KG1 (cell line): ENCODE measurements at places on chromosomes 1 and 21.
A peak's percentile ranks its signal among the peaks of the same experiment; 100 is the strongest.

- DNase-seq, result peak; percentile 51
Observed at GRCh38 chr1:149997585-149998262, 12.8 kb downstream of the OTUD7B start.

GRCh38 chr21:34526618-34527290 lies 14.7 kb upstream of the KCNE1 start:
- no peak for DNase-seq

GRCh38 chr1:66246351-66247269 lies 287.3 kb upstream of the SGIP1 start:
- DNase-seq, result no peak

DNA sequence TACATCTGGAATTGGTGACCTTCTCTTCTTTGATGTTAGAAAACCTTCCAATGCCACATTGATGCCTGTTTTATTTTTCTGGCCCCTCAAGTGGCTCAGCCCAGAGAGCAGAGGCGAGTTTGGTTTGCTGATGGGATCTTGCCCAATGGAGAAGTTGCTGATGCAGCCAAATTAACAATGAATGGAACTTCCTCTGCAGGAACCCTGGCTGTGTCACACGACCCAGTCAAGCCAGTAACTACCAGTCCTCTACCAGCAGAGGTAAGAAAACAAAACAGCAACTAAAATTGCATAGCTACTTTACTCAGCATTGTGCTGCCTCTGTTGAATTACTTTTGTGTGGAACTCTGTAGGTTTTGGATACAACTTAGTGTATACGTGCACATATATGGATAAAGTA lies 97.6 kb downstream of the CC2D1B start:
- no peak for DNase-seq

DNA sequence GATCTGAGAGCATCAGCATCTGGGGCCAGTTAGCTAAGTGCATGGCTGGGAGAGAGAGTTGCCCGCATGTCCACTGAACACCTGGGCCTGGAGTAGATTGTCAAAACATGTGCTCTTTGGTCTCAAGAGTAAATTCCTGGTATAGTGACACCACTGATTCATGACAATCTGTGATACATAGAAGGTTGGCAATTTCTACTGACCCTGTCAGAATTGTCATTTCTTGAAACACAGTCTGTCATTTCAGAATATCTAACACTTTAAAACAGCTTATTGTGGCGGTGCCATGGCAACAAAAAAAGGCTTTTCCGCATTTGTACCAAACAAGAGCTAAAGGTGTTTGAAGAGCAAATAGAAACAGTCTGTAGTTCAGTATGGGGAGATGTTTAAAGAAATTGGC lies 186.4 kb upstream of the FAM78B start:
- no peak for DNase-seq

GRCh38 chr1:7117399-7118281 lies 332.4 kb downstream of the CAMTA1 start:
- DNase-seq, result no peak

GRCh38 chr1:44418022-44418673 lies 13.1 kb downstream of the RNF220 start:
- peak; percentile 63 for DNase-seq

GRCh38 chr1:85174503-85174902 lies 26.3 kb downstream of the SYDE2 start:
- DNase-seq, result no peak

- DNase-seq, result no peak
Observed at GRCh38 chr1:26945728-26946127, 14.5 kb downstream of the KDF1 start.

- DNase-seq, result no peak
Observed at GRCh38 chr1:73604739-73605138, 593.2 kb downstream of the LRRIQ3 start.

GRCh38 chr1:6417961-6418667 lies 1.6 kb downstream of the HES2 start:
- no peak for DNase-seq

DNA sequence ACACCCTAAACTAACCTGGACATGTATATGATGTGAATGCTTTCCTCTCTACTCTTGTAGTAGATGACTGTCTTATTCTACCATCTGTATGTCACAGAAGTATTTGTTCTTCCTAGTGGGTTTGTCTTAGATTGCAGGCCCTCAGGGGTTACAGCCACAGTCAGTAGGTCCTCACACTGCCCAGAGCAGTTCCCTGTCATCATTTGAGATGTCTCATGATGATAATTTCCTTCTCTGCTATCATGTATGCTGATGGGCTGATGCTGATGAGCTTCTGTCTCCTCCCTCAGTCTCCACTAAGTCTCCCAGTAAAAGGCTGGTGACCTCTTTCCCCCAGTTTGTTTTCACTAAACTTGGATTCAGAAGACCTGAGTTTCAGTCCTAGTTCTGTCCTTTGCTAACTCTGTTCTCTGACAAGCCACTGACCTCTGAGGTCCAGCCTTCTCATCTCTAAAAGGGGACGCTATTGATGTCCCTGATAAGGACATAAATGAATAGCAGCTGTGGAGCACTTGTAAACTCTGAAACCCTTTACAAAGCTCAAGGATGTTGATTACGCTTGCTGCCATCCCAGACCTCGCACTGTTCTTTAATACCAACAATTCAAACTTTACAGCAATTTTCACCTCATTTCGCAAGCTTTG lies 3.1 kb upstream of the ETV3 start:
- DNase-seq, result no peak

- DNase-seq, result no peak
Observed at GRCh38 chr1:79113836-79114235, 107.3 kb upstream of the ADGRL4 start.

- no peak for DNase-seq
Observed at GRCh38 chr1:27993241-27993640, 33.5 kb downstream of the XKR8 start.

DNA sequence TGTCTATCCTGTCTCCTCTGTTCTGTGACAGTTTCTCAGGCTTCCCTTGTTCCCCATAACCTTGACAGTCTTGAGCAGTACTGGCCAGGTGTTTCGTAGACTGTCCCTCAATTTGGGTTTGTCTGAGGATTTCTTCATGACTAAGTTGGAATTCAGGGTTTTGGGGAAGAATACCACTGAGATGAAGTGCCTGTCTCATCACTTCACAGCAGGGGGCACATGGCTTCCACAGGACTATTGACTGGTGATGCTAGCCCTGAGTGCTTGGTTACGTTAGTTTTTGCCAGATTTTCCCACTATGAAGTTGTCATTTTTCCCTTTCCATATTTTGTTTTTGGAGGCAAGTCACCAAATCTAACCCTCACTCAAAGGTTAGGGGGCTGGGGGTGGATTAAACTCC lies 45.7 kb downstream of the CDCP2 start:
- DNase-seq, result no peak
